ENCODE measurements at places on chromosomes 3 and 15.

GRCh38 chr15:62539236-62539635 is 374.2 kb upstream of the C2CD4B start:
- DNase-seq = no peak

GRCh38 chr15:90097475-90097874 is 4.8 kb downstream of the IDH2 start:
- peak; percentile 46 for DNase-seq

DNA sequence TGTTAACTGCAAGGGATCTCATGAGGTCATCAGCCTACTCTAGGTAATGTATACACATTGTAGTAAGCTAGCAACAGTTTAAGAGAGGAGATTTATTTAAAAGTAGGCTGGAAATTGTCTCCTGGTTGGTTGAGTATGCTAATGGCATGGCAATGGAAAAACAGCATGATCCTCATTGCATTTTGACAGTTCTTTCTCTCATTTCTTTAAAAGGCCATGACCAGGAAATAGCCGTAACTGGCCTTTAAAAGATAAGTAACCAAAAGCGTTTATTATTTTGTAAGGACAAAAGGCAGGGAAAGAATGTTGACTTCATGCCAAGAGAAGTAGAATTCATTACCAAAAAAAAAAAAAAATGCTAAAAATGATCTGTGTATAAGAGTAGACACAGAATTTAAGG is 310.3 kb downstream of the FGF12 start:
- no peak for DNase-seq

DNA sequence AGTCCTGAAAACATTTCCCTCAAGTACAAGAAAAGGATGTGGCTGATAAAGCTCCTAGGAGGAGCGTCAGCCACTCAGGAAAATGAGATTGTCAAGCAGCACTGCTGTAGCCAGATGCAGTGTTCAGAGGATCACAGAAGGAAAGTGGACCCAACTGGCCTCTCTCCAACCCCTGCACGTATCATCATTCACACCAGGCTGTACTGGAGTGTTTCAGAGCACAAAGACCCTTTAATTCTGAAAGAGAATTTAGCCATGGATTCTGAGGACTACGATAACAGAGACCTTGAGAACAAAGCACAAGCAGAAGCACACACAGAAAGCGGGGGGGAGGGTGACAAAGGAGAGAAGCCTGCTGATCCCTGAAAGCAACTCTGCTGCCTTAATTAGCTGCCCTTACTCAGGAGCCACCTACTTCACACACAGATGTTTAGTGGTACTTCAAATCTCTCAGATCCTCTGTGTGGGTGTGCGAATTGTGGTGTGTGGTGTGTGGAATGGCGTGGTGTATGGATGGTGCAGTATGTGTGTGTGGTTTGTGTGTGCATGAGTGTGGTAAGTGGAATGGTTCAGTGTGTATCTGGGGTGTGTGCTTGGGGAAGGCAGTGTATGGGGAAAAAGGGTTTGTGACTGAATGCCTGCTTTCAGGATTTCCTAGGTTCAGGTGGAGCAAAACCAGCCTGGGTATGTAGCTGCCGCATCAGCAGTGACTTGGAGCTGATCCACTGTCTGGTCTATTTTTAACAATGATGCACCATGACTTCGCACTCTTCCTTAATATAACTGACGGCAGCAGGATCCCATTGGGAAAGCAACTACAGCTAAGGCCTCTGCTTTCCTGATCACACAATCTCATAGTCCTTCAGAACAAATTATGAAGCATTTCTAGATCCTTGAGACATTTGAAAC is 192.5 kb downstream of the RSL24D1 start:
- no peak for DNase-seq

DNA sequence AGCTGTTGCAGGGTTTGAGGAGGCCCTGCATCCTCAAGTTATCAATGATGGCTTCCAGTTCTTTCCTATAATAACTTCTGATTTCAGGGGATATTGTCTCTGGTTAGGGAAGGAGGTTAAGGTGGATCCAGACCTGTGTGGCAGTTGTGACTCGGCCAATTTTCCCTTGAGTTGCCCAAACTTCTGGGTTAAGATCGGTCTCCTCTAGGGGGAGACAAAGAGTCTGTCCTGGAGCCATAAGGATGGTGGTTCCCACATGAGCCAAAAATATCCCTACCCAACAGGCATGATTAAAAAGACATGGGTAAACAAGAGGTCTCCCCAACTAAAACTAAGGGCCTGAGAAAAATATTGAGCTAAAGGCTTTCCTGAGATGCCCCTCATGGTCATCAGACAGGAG is 227.5 kb upstream of the MDFIC2 start:
- no peak for DNase-seq

DNA sequence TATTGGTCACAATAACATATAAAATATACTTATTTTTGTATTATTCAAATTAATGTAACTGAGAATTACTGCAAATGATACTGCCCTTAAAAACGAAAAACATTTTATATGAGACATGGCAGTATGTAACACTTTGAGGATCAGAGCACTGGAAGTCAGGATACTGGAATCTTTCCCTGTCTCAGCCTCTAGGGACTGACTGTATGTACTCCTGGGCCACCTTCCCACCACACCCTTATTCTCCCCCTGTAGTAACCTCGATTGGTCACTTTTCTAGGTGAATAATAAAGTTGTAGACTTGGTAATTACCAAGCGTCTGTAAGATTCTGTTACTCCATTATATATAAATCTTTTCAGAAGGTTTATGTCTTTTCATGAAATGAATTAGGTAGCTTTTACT is 43.0 kb downstream of the LRRC49 start:
- no peak for DNase-seq

- no peak for DNase-seq
These were observed 227.0 kb downstream of the FMN1 start for GRCh38 chr15:32967521-32967920.

GRCh38 chr3:48697952-48698351 is 12.2 kb upstream of the NCKIPSD start:
- DNase-seq = no peak

GRCh38 chr3:27900316-27900715 is 178.2 kb upstream of the EOMES start:
- DNase-seq = no peak

- no peak for DNase-seq
These were observed 47.1 kb upstream of the CTDSPL start for GRCh38 chr3:37814547-37814946.

GRCh38 chr3:109900783-109901182 is 563.4 kb upstream of the DPPA4 start:
- DNase-seq = no peak

- no peak for DNase-seq
These were observed 1.3 kb downstream of the HDDC3 start for GRCh38 chr15:90930861-90931574.

DNA sequence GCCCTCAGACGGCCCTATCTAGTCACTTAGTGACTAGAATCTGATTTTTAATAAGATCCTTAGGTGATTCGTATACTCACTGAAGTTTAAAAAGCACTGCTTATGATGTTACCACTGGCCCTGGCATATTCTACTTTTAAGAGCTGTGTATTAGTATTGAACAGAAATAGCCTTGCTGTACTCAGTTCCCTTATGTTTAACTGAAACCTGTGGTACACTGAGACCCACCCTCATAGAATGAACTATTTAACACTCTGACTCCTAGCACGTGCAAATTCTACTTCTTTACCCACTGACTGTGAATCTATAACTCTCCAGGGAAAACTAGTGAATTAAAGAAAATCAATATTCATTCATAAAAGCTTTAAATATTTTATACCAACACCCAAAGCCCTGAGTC is 108.9 kb downstream of the CCNL1 start:
- no peak for DNase-seq

DNA sequence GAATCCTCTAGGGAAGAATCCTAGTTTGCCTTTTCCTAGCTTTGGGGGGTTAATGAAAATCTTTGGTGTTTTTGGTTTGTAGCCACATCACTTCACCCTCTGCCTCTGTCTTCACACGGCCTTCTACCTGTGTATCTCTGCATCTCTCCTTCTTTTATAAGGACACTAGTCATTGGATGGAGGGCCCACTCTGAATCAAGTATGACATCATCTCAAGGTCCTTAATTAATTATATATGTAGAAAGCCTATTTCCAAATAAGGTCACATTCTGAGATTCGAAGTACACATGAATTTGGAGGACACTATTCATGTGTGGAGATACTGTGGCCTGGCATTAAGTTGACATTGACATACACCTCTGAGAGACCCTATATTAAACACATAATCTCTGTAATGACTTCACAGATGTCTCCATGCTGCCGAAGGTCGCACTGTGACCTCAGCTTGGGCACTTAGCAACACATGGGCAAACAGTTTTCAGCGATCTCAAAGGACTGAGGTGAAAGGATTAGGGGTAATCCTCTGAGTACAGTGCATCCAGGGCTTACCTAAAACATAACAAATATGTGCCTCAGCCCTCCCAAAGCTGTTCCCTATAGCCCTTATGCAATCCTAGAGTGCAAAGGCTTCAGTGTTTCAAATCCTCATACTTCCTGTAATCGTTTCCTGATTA is 446.0 kb downstream of the FGF12 start:
- no peak for DNase-seq

- DNase-seq = no peak
These were observed 25.3 kb downstream of the SLC4A7 start for GRCh38 chr3:27458929-27459328.

DNA sequence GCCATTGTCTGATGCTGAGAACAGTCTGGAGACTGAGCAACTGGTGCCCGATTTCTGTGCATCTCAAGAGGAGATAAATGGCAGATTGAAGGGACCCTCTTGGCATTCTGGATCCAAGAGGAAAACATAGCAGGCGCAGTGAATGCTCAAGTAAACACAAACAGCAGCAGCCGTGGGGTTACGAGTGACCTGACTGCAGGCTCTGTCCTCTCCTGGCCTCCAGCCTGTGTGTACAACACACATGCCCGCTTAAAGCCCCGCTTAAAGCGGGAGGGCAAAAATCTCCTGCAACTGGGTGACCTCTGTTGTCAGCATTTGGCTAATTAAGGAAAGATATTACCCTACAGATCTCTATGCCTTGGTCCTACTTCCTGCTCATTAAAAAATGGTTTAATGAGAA is 120.5 kb downstream of the GREM1 start:
- no peak for DNase-seq

DNA sequence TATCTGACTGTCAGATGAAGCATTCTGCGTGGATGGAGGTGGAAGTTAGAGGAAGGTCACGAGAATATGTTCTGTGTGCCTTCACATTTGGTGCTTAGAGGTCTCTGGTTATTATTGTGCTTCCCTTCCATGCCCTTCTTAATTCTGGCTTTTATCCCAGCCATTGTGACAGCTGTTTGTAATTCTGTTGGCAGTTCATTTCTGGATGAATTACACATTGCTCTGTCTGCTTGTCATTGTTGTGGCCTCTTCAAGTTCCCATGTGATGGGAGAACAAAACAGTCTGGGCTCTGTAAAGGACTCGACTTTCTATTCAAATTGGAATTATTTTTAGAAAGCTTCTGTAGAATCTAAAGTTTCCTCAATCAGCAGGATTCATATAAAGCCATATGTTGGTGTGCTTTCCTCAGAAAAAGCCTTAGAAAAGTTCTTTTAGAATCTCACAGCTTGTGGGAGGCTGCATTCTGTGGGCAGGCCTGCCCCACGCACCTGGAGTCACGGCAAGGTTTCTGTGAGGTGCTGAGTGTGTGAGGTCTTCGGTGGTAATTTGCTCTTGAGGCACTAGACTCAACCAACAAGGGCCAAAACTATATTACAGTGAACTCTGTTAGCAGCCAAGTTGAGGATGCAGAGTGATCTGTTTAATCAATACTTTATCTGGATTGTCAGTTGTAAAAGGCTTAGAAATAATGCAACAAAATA is 397.4 kb upstream of the AZI2 start:
- no peak for DNase-seq

DNA sequence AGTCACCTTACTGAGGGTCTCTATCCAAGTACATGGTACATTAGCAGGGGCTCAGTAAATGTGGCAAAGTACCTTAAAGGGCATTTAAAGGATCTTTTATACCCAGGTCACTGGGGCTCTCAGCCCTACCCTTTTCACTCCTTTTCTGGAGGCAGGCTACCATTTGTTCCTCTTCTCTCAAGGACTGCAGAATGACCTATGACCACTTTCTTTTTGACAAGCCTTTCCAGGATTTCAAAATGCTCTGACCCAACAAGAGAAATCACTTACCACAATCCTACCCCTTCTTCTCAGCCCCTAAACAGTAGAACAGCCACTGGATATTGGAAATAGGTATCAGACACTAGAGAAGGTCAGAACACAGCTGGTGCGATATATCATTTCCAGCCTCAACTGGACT is 221.8 kb upstream of the TPRG1 start:
- DNase-seq = no peak
